ENCODE measurements at places on chromosomes 7 and 10.
A peak's percentile ranks its signal among the peaks of the same experiment; 100 is the strongest.

GRCh38 chr10:11180228-11180627, 162.6 kb downstream of the CELF2 start:
- DNase-seq, result no peak

- no peak for DNase-seq
Measured at GRCh38 chr7:1234049-1234880, 1.6 kb downstream of the UNCX start.

DNA sequence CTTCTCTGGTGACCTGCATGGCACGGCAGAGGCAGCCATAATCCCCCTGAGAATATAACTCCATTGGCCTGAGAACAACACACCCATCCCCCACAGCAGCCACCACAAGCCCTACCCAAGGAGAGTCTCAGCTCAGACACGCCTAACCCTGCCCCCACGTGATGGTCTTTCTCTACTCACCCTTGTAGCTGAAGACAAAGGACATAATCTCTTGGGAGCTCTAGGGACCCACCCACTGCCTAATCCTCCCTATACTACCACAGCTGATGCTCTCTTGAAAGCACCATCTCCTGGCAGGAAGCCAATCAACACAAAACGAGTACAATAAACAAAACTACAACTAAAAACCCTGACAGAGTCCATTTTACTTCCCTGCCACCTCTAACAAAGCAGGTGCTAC, 30.7 kb upstream of the HPSE2 start:
- no peak for DNase-seq

DNA sequence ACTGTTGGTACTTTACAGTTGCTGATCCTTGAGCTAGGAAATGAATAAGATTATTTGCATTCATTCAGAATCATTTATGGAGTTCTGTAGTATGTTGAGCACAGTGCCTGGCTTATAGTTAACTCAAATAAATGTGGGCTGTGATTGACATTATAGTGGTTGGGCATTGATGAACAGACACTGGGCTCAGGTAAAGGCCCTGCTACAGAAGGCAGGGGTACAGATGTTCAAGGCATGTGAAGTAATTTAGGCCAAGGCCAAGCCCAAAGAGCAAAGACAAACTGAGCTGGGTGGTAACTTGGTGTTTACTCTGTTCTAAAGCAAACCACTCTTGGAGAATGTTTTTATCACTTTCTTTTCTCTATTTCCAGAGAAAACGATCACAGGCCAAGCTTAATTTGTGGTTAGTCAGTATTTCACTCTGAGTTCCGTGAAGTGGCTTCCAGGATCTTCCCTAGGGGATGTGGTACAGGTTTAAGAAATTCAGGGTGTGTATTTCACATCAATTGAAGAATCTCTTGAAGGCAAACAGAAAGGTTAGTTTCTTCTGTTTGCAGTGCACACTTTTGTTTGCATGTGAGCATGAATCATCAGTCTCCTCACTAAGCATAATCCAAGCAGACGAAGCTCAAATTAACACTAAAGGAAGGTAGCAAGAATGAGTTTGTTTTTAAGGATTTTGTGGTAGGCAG, 113.9 kb upstream of the PRR15 start:
- DNase-seq, result no peak

- DNase-seq, result no peak
Measured at GRCh38 chr7:155811560-155811894, 736 bp downstream of the SHH start.

- no peak for DNase-seq
Measured at GRCh38 chr7:76383089-76383944, 24.5 kb upstream of the YWHAG start.

GRCh38 chr10:18665815-18666558, 6.8 kb downstream of the ARL5B start:
- no peak for DNase-seq

DNA sequence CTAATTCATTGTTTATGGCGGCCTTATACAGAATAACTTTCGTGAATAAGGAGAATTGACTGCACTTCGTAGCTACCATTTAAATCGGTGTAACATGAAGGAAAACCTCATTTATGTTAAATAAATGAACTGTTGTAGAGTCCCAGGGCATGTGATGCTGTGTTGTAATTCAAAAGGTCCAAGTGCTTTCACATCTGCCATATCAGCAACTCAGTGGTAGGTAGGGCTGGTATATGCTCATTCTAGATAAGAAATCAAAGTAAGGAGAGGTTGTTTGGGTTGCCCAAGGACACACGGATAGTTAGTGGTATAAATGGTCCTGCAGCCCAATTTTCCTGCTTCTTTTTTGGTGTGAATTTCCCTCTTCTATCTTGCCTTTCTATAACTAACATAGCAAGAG, 15.8 kb downstream of the BBS9 start:
- no peak for DNase-seq

GRCh38 chr10:67385089-67385488, 310.9 kb downstream of the CTNNA3 start:
- no peak for DNase-seq

DNA sequence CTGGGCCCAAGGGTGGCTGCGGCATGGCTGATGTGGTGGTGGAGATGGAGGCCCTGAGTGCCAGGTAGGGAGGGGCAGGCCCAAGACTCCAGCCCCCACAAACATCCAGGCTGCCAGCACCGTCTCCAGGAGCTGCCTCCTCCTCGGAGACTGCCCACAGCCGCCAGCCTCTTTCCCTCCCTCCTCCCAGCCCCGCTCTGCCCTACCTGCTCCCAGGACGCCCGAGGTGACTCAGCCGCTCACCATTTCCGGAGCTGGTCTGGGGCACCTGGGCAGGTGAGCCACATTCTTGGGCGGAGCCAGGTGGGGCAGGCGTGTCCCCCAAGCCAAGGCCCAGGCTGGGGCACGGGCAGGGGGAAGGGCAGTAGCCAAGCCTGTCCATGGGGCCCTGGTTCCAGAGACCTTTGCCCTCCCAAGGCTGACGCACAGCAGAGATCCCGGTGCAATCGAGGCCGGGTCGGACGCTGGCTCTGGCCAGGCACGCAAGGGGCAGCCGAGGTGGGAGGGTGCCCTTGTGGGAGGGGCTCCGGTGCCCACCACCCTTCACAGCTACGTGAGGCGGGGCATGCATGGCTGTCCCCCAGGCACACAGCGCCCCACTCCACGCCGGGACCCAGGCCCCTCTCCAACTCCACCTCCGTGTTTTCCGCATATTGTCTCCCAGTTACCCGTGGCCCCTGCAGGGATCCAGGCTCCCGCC, 8.8 kb downstream of the ADAP1 start:
- peak; percentile 62 for DNase-seq

DNA sequence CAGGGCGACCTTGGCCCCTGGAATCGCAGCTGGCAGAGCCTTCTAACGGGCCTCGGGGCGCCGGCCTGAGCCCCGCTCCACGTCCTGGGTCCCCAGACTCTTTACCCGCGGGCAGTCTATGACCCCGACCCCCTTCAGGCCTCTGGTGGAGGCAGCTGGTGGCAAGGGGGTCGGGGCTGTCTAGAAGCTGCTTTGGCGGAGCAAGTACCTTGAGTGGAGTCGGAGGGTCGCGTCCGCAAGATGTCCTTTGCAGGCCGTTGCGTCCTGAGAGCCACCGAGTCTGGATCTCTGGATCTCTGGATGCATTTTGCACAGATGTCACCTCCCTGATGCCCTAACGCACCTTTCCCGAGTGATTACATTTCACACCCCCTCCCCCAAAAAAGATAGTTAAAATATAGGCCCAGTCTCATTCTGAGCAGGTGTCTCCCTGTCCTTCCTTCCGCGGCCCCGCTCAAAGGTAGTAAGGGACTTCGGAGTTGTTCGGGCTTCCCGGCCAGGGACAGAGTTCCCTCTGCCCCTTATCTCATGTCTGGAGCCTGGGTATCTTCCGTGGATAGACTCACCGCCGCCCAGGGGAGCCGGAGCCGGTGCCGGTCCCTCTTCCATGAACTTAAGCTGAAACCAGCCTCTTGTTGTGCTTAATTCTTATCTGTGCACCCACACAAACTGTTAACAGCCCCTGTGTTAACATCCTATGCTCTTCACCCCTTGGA, 457 bp downstream of the ACADSB start:
- no peak for DNase-seq

DNA sequence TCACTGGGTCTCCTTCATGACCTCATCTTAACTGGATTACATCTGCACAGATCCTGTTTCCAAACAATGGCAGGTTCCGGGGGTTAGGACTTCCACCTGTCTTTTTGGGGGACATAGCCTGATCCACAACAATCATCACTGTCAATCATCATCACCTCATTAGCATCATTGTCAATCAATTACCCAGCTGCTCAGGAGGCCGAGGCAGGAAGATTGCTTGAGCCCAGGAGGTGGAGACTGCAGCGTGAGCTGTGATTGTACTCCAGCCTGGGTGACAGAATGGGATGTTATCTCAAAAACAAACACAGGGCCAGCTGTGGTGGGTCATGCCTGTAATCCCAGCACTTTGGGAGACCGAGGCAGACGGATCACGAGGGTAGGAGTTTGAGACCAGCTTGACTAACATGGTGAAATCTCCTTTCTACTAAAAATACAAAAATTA, 18.7 kb downstream of the AMZ1 start:
- DNase-seq, result no peak

DNA sequence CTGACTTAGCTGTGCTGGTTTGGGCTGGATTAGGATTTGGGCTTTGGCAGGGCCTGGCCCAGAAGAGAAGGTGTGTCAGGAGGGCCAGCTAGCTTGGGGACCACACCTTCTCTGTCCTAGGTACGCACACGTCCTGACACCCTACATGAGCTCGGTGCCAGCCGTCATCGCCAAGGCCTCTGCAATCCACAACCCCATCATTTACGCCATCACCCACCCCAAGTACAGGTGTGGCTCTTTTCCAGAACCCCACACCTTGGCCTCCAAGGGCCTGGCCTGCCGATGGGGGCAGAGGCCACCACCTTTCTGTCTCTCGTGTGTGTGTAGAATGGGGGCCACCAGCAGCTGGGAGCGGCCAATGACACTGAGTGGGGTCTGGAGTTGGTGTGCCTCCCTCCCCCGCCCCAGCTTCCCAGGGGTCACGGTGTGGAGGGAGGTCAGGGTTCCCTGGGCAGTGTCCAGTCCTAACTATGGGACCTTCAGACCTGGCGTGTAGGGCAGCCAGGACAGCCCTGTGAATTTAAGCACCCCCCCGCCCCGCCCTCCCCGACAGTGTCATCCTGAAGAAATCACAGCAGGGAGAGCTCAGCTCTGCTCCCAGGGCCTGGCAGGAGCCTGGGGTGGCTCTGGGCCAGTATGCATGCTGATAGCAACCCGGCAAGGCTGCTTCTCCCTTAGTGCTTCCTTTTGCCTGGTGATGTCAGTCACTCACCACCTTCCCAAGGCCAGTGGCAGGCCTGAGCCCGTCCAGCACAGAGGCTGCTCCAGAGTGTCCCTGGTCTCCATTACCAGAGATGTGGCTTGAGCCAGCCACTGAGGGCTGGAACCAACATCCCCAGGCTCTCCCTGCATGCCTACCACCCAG, 6.9 kb upstream of the LDB3 start:
- DNase-seq, result no peak

GRCh38 chr7:76509931-76510877, at the start of gene UPK3B:
TSS of gene UPK3B (plus strand) at chr7:76510552. CDS start at chr7:76510653, 101 bp downstream.
- no peak for DNase-seq

GRCh38 chr7:123821320-123821719, 23.6 kb upstream of the HYAL4 start:
- DNase-seq, result no peak

DNA sequence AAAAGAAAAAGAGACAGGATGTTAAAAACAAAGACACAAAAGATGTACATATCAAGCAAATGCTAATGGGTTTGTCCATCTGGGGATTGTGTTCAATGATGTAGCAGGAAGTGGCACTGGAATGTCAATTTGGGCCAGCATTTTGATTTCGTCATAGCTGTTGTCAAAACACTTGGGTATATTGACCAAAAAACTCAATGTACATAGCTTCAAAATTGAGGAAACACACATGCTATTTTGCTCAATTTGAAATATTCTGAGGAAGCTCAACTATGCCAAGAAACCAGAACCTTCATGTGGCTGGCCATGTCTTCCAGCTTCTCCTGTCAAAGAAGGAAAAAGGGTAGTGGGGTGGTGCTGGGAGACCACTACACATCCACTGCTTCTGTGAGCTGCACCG, 212.7 kb upstream of the GHITM start:
- no peak for DNase-seq

GRCh38 chr7:155644971-155645509, 579 bp downstream of the RBM33 start:
- DNase-seq, result no peak

GRCh38 chr10:51075043-51075872, 971 bp downstream of the PRKG1 start:
- no peak for DNase-seq

DNA sequence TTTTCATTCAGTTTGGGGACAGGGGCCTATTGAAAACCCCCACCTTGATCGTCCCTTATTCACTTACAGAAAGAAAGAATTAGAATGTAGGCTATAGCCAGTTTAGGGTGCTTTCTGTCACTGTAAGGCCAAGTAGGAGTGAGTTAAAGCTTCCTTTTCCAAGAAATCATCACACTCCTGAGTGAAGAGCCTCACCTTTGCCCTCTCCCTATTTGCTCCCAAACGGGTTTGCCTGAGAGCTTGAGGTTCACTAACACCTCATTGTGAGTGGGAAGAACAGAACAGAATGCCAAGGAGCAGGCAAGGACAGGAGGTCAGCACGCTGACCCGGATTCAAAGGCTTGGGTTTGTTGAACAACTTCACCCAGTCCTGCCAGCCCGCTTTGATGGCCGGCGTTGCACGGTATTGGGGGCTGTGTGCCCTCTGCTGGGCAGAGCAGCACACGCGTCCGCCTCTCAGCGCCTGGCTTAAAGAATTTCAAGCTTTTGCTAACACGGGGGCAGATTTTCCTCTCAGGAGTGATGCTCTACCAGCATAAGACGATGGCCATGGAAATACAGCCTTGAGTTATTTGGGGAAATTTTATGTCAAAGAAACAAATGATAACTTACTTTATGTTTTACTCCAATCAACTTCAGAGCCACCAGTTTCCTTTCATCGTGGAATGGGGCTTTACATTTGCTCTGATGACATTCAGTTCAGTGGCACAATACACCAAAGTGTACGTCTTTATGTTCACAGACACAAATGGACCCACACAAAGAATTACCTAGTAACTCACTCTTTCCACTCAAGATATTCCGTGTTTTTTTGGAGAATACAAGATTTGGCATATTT, 470.0 kb downstream of the SUGCT start:
- no peak for DNase-seq

DNA sequence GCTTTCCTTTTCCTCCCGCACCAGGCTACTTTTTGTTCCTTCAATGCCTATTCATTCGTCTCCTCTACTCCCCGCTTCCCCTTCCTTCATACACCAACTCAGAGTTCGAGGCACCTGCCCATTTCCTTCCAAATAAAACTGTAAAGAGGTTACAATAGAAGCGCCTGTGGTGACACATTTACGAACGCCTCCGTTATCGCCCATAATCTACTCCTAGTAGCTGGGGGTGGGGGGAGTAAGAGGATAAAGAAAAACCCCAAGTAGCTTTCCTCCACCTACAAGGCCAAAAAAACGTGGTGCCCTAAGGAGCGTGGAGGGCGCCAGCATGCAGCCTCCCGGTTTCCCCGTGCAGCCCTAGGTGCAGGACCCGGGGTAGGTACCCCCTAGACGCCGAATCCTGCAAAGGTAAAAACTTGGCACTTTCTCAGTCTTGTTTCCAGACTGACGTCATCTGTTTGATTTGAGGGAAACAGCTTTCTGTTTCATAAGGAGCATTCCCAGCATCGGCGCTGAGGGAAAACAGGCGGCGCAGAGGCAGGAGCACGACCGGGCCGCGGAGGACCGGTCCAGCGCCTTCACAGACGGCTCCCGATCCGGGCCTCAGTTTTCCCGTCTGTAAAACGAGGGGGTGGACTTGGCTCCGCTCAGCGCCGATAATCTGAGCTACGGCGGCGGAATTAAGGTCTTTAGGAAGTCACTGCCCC, 922 bp downstream of the PPA1 start:
- peak; percentile 18 for DNase-seq

GRCh38 chr10:21208666-21209316, 311.7 kb upstream of the NEBL start:
- DNase-seq, result no peak

Measured in NCI-H774 (cell line).